ENCODE measurements at places on chromosomes 7 and 10.

GRCh38 chr10:132138596-132138995, 48.2 kb upstream of the DPYSL4 start:
- H3K4me1 ChIP-seq = no peaks in the 10 kb centered on the region
- peaks cover 3% of the 10 kb centered on the region for H3K36me3 ChIP-seq
- no peak overlapping the region for H3K4me3 ChIP-seq
- no peak for DNase-seq
- peaks cover 10% of the 10 kb centered on the region for H3K27me3 ChIP-seq

DNA sequence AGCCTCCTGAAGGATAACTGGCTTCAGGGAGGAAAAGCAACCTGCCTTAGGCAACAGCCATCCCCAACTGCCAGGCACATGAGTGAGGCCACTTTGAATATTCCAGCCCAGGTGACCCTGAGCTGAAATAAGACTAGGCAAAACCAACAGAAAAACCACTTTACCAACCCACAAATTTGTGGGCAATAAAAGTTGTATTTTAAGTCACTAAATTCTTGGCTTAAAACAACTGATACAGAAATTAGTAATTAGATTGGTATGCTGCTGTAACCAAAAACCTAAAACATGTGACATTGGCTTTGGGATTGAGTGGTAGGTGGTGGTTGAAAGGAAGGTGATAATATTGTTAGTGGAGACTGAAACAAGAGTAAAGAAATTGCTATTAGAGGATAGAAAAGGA, 39.9 kb downstream of the ABCB4 start:
- no peak overlapping the region for H3K27ac ChIP-seq
- H3K36me3 ChIP-seq = no peaks in the 10 kb centered on the region

DNA sequence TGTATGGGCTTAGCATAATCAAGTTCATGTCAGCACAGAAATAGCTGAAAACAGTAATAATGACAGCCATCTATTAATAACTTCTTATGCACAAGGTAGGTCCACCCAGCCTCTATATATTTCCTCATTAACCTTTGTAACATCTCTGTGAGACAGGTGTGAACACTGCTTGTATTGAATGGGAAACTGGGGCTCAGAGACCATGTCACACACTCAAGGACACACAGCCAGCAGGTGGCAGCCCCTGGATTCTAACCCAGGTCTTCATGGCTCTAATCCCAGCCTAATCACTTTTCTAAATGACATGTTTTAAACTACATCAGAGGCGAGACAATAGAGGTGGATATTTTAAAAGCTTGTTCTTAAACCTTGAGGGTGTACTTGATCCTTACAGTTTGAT, 591.4 kb downstream of the PARD3 start:
- H3K36me3 ChIP-seq = no peaks in the 10 kb centered on the region
- H3K4me3 ChIP-seq = no peak overlapping the region

DNA sequence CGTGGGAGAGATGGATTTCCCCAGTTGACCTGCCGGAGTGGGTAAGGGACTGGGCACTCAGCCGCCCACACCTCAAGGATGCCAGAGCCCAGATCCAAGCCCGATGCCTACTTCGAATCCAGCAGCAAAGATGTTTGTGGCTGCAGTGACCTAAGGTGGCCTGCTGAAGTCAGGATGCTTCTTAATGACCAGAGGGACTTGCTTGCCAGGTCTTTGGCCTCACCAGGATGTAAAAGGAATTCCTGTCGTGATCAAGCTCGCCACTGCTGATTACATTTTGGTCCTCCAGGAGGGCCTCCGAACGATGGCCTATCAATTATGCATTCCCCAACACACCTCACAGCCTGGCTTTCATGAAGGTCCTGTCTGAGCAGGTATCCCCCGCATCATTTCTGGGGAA, 349.5 kb upstream of the ZMIZ1 start:
- DNase-seq = no peak
- no peaks in the 10 kb centered on the region for H3K36me3 ChIP-seq
- H3K27ac ChIP-seq = no peak overlapping the region
- peaks cover 84% of the 10 kb centered on the region for H3K27me3 ChIP-seq
- H3K4me3 ChIP-seq = no peak overlapping the region

GRCh38 chr10:8665322-8665721, 610.8 kb downstream of the GATA3 start:
- H3K4me1 ChIP-seq = no peaks in the 10 kb centered on the region
- no peak for DNase-seq
- H3K27me3 ChIP-seq = no peaks in the 10 kb centered on the region

DNA sequence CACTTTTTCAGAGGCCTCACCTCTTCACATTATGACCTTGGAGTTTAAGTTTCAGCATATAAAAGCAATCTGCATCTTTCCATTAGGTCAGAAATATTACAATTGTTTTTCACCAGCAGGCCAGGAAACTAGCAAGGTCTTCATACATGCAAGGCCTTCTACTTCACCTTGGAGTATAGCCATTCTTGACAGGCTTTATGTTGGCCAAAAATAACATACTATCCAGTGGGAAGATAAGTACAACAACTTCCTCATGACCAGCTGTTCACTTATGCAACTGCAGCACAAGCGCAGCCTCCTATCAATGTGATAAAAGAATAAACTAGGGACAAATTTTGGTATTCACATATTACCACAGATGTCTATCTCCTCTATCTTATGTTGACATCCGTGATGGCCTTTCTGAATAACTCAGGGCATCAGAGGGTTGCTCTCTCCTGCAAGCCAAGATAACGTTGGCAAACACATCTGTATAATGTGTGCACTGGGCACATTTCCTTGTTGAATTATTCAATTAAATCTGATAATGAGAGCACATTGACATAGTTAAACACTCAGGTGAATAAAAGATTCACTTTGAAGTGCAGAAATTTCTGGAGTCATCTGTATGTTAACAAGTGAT, 239.8 kb downstream of the FZD1 start:
- no peak for DNase-seq
- H3K27me3 ChIP-seq = peaks cover 14% of the 10 kb centered on the region
- H3K4me1 ChIP-seq = no peaks in the 10 kb centered on the region
- H3K4me3 ChIP-seq = no peak overlapping the region
